ENCODE measurements at places on chromosomes 1 and 21.

GRCh38 chr1:59455206-59455605, 158.3 kb downstream of the FGGY start:
- no peak for DNase-seq

DNA sequence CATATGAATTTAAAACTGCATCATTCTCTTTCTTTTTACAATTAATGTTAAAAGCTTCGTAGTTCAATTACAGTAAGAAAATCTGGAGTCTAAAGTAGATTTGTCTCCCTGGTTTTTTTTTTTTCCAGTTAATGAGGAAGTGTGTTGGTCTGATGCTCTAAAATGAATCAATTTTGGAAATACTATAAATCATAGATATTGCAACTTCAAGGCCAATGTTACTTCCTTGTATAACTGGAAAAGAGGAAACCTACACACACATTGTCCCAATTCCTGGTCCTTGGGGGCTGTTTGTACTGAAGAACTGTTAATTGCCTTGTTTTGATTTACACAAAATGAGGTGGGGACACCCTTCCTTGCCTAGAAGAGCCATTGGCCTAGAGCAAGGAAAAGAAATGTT, 107.2 kb downstream of the RGS2 start:
- no peak for DNase-seq

GRCh38 chr1:54460351-54460750, 54.2 kb upstream of the SSBP3 start:
- no peak for DNase-seq

DNA sequence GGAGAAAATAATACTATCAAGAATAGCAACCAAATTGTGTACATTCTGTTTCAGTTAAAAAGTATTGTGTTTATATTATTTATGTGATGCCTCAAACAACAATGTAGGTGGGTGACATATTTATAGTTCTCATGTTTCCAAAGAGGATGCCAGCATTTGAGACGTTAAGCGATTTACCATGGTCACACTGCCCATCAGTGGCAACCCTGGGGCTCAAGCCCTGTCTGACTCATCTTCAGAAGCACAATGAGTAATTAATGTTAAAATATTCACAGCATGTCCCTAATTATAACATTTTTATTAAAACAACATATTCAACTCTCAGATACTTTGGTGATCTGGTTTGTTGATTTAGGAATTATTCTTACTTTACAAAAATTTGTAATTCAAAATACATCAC, 409.4 kb downstream of the BRINP3 start:
- DNase-seq = no peak

- no peak for DNase-seq
These were observed 51.4 kb upstream of the C8B start for GRCh38 chr1:57017200-57017599.

DNA sequence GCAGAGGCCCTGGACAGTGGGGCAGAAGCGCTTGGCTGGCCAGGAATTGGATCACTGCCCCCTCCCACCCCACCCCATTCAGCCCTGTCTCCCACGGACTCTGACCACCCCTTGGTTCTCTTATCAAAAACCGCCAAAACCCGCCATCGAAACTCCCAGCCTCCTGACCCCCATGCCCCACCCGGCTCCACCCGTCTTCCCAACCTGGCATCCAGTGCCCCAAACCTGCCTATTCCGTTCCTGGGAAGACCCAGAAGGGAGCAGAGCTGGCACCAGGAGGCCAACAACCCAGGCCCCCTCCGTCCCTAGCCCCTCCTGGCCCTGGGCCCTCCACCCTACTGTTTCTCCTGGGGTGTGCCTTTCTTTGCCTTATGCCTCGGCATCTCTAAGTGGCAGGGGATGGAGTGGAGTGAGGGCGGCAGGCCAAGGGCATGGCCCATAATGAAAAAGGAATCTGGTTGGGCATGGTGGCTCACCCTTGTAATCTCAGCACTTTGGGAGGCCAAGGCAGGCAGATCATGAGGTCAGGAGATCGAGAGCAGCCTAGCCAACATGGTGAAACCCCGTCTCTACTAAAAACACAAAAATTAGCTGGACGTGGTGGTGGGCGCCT, 16.5 kb upstream of the EPHA2 start:
- DNase-seq = no peak

- DNase-seq = no peak
These were observed 106.0 kb downstream of the ELAVL4 start for GRCh38 chr1:50214717-50215116.

GRCh38 chr1:70486676-70487458, 75.8 kb downstream of the CTH start:
- DNase-seq = no peak

- no peak for DNase-seq
These were observed 34.8 kb downstream of the L1TD1 start for GRCh38 chr1:62229468-62229867.

GRCh38 chr1:108016451-108016920, 51.5 kb upstream of the VAV3 start:
- DNase-seq = no peak

- no peak for DNase-seq
These were observed 61.7 kb downstream of the HMGB4 start for GRCh38 chr1:33925586-33925985.

- DNase-seq = no peak
These were observed 229.5 kb upstream of the VAMP3 start for GRCh38 chr1:7541629-7542028.

DNA sequence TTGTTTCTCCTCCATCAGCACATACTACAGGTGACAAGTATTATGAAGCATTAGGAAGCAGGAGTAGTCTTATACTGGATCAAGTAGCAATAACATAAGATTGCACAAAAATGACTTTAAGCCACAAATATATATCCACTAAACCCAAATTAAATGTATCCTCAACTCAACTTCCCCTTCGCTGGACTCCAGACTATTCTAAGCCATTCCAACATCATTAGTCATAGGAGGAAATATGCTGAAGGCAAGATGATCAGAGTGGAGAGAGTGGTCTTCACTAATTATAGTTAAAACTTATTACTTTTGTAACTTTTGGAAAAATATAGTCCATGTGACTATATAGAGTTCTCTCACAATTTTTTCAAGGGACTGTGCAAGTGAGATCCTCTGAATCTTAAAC, 390.7 kb upstream of the ZP4 start:
- no peak for DNase-seq

DNA sequence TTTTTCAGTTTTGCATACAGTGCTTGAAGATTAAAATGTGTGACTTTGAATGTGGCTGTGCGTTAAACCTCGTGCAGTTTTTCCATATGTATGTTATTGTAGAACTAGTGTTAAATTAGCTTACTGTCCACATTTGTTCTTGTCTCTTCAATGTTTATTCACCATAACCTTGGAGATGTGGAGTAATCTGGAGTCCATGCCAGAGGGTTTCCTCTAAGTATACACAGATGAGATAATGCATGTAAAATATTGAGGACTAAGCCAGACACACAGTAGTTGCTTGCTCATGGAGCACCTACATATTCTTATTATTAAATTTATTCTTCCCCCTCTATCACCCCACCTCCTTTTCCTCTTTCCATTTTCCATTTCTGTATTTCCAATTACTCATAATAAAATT, 7.7 kb upstream of the GIPC2 start:
- no peak for DNase-seq

DNA sequence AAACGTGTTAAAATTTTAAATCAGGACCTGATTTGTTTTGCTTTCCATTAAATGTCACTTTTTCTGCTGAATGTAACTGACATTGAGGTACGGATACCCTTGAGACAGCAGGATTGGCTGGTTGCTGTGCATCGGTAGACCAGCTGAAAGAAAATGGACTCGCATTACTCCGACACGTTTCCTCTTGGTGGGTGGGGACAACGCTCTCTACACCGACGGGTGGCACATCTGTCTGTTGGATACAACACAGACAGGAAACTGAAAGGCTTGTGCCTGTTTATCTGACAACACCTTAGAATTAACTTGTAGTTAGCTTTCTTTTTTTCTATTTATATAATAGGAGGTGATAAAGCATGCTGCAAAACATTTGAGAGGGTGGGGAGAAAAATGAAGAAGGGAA, 19.4 kb downstream of the PRPF38A start:
- no peak for DNase-seq

DNA sequence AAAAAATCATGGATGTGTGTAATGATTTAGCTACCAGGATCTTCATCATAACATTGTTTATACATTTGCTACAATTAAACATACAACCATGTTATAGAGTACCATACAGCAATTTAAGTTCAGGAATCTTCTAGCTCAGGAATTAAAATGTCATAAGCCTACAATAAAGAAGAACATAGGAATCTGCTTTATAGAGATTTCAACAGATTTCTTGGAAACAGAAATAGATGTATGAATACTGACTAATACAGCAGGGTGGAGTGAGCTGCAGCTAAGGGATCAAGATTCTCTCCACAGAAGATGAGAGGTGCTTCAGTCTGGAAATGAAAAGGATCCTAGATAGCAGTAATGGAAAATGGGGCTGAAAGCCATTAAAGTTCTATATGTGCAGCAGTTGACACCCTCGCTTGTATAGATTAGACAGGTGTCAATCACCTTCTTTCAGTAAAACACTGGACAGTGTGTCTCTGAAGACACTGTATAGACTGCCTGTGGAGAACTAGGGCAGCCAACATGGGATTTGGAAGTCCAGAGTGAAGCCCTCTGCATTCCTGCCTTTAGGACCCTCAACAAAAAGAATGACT, 73.9 kb downstream of the DNTTIP2 start:
- DNase-seq = no peak

DNA sequence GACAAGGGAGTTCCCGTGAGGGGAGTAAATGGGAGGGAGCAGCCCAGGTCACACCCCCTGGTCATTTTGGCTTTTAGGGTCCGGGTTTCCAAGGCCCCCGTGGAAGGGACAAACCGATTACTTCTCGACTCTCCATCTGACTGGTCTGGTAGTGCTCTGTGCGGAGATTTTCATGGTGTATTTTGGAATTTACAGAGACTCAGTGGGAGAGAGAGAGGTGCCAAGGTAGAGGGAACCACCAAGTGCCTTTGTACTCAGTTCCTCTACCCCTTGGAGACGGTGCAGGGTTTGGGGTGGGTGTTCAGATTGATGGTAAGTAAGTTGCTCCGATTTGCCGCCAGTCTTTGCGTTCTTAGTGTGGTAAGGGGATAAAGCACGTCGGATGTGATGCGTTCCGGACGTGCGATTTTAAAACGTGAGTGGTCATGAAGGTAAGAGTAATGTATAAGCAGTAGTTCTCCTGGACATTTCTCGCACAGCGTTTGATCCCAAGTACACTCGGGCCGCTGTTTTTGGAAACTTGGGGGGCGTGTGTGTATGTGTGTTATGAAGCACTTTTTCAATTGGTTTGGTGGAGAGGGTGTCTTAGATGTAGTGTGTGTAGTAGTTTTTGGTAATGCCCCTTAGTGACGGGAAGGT, 682 bp downstream of the SUCO start:
- peak; percentile 38 for DNase-seq

GRCh38 chr1:156654700-156655099, 12.8 kb downstream of the BCAN start:
- DNase-seq = no peak

DNA sequence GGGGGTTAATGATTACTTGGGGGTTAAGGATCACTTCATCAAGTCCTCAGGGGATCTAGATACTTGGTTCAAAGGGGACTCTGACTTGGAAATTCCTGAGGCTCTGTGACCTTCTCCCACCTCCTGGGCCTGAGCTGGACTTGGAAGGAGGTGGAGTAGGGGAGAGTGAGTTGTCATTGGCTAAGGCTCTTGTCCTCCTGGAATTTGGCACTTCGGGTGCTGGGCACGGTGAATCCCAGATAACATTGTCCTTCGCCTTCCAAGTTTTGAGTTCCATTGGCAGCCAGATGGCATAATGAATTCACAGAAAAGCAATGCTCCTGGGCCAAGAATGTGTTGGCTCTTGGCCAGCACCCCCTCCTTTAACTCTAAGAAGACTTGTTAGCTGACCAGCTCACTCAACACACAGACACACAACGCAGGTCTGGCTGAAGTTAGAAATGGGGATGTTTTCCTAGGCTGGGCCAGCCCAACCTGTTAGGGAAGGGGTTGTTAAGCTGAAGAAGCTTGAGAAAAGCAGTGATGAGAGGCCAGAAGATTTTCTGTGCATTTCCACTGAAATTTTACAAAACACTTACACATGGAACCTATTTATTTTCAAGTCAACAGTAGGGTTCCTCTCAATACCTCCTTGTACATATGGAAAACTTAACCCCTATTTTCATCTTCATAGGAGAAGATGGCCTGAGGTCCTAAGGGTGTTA, 29.7 kb downstream of the SLC26A9 start:
- DNase-seq = no peak

GRCh38 chr1:113981962-113982931, 3.0 kb downstream of the OLFML3 start:
- no peak for DNase-seq

GRCh38 chr1:5755552-5756125, 236.6 kb downstream of the NPHP4 start:
- DNase-seq = no peak

- DNase-seq = no peak
These were observed 6.8 kb upstream of the LRRN2 start for GRCh38 chr1:204692325-204692840.

GRCh38 chr1:42750041-42750440, 10.0 kb upstream of the CLDN19 start:
- DNase-seq = no peak

DNA sequence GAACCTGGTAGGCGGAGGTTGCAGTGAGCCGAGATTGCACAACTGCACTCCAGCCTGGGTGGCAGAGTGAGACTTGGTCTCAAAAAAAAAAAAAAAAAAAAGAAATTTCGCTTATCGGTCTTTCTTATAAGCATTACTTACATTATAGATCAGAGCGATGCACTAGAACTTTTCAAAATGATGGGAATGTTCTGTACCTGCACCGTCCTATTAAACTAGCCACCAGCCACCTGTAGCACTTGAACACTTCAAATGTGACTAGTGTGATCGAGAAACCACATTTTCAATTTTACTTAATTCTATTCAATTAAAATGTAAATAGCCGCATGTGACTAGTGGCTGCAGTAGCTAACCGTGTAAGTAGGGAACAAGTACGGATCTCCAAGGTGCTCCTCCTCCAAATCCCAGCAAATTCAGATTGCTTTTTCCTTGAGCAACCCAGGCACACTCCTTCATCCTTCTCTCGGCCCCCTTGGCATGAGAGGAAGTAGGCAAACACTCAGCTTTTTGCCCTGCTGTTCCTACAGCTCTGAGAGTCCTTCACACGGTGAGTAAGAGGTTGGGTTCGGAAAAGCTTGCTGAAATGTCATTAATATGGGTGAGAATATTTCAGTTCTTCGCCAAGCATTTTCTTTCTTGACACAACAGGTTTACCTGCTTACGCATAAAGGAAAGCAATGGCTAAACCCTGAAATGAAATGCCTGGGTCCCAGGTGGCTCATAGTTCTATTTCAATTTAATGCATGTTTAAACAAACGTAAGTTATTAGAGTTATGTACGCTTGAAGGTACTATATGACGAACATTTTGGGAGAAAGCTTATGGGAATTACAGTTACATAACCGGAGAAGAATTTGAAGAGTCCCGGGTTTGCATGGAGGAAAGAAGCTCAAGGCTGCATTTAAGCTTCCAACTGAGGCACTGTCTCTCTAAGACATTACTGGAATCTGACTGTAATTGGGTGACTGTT, 69.5 kb upstream of the HUNK start:
- no peak for DNase-seq

All from NCI-H1092 (cell line).